GM18507 (cell line): ENCODE measurements at places on chromosomes 2 and 18.

DNA sequence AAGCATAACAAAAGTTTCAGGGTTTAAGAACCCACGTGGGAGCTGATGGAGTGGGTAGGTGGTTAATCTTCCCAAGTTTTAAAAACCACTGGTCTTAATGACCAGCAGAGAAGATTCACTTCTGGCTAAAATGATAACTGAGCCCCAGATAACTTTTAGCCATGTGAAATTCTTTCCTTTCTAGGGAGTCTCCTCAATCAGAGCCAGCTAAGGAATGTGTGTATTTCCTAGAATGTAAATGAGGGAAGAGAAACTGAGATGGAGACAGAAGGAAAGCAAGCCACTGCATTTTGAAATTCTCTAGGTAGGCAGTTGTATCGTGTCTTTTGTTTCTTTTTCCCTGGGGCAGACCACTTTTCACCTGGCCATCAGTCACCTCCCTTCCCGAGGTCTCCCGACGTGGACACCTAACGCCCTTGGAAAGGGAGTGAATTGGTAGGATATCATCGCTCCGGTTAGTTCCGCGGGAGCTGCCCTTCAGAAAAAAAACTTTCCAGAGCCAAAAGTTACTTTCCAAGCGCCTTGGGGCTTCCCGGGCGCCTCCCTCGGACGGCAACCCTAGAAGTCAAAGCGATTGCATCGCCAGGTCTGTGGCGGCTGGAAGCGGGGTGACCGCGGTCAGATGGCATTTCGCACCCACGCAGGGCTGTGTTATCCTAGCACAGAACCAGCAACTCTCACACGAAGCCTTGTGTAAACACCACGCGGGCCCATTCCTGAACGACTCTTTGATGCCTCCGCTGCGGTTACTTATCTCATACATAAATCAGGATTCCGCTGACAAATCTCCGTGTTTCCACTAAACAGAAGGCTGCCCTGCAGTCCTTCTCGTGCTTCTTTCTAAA, 1.3 kb downstream of the COLEC12 start:
- no peak for DNase-seq

DNA sequence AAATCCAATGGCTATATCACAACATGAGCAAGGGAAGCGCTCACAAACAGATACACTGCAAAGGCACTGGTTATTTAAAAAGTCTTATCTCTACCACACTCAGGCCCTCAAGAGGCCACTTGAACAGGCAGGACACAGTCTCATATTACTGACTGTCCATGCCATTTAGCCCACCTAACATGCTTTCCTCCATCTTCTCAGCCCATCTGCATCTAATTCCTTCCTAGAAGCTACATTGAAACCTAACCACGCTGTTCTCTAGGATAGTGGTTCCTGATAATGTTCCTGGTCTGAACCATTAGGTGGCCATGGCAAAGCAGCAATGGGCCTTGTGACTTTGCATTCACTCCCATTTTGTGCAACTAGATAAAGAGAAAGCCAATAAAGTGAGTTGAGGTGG, 22.5 kb upstream of the NEB start:
- no peak for DNase-seq

DNA sequence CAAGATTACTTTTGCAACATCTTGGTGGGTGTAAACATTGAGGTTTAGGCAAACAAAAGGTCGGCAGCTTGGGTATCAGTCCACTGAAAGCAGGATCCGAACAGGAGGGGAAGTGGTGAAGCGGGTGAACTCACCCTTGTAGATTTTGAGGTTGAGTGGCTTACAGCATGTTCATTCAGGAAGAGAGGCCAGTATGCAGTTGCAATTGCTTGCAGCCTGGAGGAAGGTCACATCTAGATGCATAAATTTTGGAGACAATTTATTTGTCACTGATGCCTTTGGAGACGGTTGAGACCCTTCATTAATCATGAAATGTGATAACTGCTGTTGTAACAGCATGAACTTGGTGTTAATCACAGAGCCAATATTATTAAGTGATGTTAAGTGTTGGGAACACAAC, 131.1 kb downstream of the LTBP1 start:
- DNase-seq: no peak

GRCh38 chr2:25274868-25275574, 66.7 kb downstream of the DNMT3A start:
- no peak for DNase-seq

GRCh38 chr2:38497670-38498037, 105.1 kb downstream of the HNRNPLL start:
- no peak for DNase-seq

GRCh38 chr2:177174486-177174885, 38.1 kb upstream of the HNRNPA3 start:
- no peak for DNase-seq

- DNase-seq: no peak
Observed at GRCh38 chr2:233075141-233075965, 15.2 kb downstream of the INPP5D start.

DNA sequence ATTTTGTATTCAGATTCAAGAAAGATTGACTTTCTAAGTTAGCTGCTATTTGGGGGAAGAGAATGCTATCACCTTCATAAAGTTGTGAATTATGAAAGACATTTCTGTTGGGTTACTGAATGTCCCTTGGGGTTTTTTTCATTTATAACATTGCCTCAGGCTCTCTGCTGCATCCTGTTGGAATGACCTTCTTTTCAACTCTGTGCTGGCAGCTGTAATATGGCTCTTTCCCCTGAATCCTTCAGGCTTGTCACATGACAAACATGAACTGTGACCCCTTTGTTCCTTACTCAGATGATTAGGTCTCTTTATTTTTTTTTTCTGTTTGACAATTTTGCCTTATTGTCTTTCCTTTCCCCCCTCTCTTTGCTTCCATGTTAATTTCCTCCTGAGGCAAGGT, 159.8 kb downstream of the TAF4B start:
- DNase-seq: no peak

DNA sequence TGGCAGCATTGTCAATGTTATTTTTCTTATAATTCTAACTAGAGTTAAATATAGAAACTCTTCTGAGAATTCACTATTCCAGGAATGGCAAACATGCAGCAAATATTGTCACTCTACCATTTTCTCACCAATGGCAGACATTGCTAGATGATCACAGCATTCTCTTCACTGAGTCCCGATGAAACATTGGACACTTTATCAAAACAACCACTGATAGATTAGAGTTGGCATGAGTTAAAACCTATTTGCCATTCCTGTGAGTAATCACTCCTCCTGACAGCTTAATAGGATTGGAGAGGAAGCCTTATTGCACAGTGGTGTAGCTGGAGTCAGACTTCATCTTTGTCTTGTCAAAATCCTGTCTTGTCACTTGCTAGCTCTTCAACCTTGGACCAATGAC, 163.9 kb upstream of the THUMPD2 start:
- no peak for DNase-seq

- no peak for DNase-seq
Observed at GRCh38 chr2:237411683-237412423, 2.1 kb downstream of the COL6A3 start.

GRCh38 chr2:85564144-85564563, 2.9 kb upstream of the GGCX start:
- no peak for DNase-seq

DNA sequence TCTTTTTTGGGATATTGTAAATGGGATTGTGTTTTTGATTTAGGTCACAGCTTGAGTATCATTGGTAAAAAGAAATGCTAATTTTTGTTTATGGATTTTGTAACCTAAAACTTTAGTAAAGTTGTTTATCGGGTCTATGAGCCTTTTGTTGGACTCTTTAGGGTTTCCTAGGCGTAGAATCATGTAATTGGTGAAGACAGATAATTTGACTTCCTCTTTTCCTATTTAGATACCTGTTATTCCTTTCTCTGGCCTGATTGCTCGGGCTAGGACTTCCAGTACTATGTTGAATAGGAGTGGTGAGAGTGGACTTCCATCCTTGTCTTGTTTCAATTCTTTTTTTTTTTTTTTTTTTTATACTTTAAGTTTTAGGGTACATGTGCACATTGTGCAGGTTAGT, 149.0 kb downstream of the QPCT start:
- DNase-seq: no peak

DNA sequence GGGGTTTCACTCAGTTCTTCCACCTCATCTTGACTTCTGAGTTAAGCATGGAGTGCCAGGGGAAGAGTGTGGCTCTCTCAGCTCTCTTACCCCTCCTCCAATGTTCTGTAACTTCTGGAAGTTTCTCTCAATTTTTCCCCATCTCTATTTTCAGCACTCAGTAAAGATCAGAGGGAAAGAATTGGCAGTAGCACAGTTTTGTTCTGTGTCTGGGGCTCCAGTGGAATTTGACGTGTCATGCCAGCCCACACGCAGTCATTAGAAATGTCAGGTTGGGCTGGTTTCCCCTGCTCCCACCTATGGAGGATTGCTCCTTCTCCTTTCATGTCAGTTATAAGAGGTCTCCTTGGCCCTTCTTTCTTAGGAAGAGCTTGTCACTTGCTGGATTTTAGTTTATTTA, 104.6 kb upstream of the COL3A1 start:
- DNase-seq: no peak

DNA sequence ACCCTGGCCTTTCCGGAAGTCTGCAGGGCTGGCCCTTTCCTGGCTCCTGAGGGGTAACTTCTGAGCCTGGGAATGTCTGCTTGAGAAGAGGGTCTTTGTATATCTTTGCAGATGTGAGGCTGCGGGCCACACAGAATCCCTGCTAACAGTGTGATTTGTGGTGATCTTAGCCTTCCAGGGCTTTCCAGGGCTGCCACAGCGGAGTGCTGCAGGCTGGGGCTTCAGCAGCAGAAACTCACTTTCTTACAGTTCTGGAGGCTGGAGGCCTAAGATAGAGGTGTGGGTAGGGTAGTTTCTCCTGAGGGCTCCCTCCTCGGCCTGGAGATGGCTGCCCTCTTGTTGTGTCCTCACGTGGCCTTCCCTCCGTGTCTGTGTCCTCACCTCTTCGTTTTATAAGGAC, 294.7 kb upstream of the HS6ST1 start:
- no peak for DNase-seq
